ENCODE measurements at places on chromosomes 3 and 15.

GRCh38 chr3:122794779-122795673, at the start of gene SLC49A4:
SLC49A4 (plus strand) TSS chr3:122795069; CDS start chr3:122795193, 124 bp downstream.
- no peak for DNase-seq

- no peak for DNase-seq
These were observed 56.0 kb downstream of the PDE8A start for GRCh38 chr15:85037641-85038040.

DNA sequence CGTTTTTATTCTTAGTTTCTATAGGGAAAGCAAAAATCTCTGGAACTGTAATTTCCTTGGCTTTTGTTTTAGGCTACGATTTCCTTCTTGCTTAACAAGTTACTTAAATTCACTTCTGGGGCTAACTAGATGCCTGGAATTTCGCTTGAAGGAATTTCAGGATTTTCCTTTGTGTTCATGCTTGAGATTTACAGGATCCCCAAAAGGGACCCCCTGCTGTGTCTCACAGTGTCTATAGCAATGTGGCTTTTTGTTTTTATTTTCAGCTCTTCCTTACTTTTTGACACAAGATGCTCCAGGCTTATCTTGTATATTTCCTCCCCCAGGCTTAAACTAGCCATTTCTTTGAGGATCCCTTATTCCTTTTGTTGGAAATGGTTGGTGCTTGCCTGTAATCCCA, 95.5 kb upstream of the DPPA4 start:
- no peak for DNase-seq

DNA sequence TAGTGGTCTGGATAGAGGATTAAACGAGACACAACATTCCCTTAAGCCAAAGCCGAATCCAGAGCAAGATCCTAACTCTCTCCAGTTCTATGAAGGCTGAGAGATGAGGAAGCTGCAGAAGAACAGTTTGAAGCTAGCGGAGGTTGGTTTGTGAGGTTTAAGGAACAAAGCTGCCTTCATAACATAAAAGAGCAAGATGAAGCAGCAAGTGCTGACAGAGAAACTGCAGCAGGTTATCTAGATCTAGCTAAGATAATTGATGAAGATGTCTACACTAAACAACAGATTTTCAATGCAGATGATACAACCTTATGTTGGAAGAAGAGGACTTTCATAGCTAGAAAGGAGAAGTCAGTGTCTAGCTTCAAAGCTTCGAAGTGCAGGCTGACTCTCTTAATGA, 14.8 kb upstream of the GASK1A start:
- no peak for DNase-seq

DNA sequence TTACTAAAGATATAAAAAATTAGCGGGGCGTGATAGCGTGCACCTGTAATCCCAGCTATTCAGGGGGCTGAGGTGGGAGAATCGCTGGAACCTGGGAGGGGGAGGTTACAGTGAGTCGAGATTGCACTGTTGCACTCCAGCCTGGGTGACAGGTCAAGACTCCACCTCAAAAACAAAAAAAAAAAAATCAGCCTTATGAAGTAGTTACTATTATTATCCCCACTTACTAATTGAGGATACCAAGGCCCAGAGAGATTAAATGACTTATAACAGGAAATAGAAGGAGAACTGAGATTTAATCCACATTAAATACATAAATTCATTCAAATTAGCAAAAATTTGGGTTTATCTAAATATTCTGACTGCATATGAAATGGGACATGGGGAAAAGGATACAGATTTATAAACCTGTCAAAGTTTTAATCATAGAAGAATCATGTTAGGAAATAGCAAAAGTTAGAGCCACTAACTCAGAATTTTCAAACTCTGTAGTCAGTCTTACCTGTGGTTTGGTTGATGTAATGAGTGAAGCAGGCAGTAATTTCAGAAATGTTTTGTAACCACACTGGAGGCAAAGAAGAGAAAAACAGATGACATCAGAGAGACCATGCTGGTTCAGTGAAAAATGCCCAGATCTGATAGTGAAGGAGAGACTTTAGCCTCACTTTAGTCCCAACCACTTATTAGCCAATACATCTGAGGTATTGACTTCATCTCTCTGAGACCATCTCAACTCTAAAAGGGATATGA, 25.0 kb upstream of the ACAP2 start:
- DNase-seq: no peak

DNA sequence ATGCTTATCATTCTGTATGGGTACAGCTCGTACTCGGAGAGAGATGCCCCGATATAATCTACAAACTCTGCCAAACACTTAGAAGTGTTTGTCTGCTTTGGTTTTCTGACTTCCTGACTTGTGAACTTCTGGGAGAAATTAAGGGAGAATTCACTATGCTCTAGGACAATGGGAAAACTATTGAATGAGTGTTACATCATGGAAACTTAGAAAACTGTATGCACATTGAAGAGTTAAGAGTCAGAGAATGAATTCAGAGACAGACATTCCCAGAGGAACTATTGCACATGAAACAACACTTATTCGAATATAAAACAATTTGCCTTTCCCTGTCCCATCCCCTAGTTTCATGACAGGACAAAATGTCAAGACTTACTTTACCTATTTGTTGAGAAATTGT, 57.8 kb downstream of the DTWD1 start:
- no peak for DNase-seq

- DNase-seq: no peak
These were observed 213.0 kb upstream of the FEZF2 start for GRCh38 chr3:62586356-62586755.

- DNase-seq: no peak
These were observed 3.6 kb downstream of the HGD start for GRCh38 chr3:120678331-120678947.

DNA sequence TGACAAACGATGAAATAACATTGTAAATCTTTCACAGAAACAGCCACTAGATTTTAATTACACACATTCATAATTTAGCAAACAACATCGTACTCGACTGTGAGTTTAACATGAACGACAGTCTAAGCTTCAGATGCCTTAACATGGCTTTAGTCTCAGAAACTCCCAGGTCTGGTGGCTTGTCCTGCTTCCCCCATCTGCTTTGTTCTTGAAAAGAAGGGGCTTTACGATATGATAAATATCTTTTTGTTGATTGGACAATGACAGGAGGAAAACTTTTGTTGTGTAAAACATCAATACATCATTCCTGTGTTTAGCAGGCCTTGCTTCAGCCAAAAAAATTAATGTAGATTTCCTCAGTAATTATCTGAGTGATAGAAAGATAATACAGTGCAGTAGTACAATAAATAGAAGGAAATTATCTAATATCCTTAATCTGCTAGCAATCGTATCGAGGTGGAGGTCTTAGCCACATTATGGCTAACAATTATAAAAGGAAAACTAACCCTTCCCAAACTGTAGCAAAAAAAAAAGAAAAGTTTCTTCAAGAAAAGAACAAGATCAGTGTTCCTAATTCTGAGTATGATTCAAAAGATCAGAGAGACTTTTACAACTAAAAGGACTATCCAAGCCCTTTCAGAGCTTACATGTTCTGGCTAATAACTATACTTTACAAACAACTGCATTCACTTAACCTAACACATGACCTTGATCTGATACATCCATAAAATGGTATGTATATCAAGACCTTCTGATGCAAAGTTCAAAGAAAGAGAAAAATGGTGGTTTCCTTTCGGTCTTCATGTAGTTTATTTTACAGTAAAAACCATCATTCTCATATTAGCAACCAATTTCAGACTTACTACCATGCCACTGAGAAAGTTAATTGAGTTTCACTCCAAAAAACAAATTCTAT, 535.7 kb downstream of the FOXP1 start:
- DNase-seq: no peak

GRCh38 chr3:179981646-179982045, 55.1 kb downstream of the PEX5L start:
- DNase-seq: no peak

DNA sequence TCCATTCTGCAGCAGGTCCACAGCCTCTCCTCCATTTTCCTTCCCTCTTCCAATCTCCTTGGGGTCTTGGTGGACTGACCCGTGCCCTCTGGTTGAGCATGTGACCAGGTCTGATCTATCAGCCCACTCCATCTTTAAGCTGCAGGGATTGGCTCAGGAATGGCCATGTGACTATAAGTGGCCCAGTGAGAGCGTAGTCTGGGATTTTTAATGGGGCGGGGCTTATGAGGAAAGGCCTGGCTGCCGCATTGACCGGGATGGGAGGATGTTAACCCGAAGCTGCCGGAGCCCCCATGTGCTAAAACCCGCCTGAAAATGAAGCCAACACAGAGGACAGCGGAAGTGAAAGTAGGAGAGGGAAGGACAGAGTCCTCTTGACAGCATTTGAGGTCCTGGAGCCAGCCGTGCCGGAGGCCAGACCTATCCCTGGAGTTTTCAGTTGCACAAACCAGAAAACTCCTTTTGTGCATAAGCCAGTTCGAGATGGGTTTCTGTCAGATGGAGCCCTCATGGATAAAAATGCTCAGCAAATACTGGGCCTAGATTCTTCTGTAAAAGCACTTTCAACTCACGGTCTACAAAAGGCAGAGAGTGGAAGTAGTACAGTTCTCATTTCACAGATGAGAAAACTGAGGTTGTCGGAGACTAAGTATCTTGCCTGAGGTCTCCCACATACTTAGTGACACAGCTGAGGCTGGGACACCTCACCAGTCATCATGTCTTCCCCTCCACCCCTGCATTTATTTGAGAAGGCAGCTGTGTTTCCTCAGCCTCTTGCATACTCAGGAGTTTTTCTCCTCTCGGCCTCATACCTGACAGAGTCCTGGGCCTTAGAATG, 61.9 kb downstream of the ATP2B2 start:
- DNase-seq: no peak
